GM12864 (cell line): ENCODE measurements at places on chromosomes 16 and 17.
A peak's percentile ranks its signal among the peaks of the same experiment; 100 is the strongest.

GRCh38 chr16:86316967-86317812 lies 193.1 kb upstream of the FOXF1 start:
- DNase-seq, result no peak

- no peak for DNase-seq
These were observed 94.5 kb downstream of the CRISPLD2 start for GRCh38 chr16:84914273-84914672.

GRCh38 chr17:53749178-53749577 lies 73.5 kb upstream of the KIF2B start:
- no peak for DNase-seq

GRCh38 chr17:29252101-29252791 lies 5.6 kb downstream of the CRYBA1 start:
- no peak for DNase-seq

DNA sequence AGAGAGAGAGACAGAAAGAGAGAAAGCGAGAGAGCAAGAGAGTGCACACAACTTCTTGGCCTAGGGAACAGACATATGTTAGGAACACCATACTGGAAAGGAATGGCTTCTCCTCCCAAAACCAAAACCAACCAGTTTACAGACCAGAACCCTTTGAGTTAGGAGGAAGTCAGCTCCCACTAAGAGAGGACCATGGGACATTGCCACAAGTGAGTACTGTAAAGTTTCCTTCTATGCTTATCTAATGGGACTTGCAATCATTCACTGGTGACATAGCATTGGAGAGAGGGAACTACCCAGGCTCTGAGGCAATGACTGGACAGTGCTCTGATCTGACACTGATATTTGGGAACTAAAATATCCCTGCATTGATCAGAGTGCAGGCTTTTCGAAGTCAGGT lies 32.4 kb downstream of the TBC1D3B start:
- DNase-seq, result no peak

GRCh38 chr16:4140652-4141051 lies 24.4 kb upstream of the ADCY9 start:
- DNase-seq, result no peak

DNA sequence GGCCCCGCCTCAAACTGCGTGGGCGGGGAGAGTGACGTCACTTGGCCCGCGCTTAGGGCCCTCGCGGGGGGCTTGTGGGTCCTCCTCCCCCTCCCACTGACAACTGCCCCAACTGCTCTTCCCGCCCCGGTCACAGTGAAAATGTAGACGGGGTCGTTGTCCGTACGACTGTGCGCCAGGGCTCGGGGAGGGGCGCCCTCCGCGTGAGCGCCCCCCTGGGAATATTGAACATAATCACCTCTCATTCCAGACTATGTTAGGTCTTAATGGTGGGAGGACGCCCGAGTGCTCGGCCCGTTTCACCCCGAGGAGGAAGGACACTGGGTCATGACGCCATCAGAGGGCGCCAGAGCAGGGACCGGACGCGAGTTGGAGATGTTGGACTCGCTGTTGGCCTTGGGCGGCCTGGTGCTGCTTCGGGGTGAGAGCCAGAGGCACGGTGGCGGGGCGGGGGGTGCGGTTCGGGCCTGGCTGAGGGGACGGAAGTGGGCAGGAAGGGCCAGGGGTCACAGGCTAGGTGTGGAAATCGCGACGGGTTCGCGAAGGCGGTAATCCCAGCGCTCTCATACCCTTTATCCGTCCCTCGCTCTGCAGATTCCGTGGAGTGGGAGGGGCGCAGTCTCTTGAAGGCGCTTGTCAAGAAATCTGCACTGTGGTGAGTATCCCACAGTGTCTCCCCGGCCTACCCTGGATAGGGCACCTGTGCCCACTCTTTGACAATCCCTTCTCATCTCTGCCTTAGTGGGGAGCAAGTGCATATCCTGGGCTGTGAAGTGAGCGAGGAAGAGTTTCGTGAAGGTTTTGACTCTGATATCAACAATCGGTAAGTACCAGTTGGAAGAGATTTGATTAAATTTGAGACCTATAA lies at the start of gene ELP5:
Gene ELP5, plus strand, starts transcription at position 40 of the 868 bp plus-strand sequence. Its CDS starts 336 bp downstream, at position 376.
- DNase-seq, result peak; percentile 80

- DNase-seq, result peak; percentile 37
These were observed 154.2 kb downstream of the PITPNC1 start for GRCh38 chr17:67531291-67531690.
